Gastrocnemius medialis (tissue), 4 donors: ENCODE measurements at places on chromosomes 7 and 10.
A peak's percentile ranks its signal among the peaks of the same experiment; 100 is the strongest.

DNA sequence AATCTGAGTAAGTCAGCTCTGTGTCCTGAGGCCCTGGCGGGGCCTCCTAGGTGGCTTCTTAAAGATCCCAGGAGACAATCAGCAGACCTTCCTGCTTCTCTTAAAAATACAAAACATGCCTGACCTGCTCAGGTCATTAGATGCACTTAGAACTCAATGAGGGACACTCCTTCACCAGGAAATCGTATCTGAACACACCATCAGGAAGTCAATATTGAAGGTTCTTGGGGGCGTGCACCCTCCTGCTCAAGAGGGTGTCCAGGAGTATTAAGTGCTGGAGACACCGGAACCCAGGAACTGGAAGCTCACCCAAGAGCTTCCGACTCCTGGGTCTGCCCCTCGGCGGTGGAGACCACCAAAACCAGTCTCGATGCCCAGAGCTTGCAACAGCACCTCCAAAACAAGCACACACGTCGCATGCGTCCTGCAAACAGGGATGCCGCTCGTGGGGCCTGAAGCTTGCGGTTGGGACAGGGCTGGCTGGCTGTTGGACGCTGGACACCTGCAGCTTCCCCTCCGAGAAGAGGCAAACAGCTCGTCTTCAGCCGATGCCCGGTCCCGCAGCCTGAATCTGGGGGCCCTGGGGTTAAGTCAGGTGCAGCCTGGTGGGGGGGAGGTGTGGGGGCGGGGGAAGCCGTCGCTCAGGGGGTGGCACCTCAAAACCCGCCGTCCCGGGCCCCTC is 803 bp downstream of the RAPGEF5 start:
- no peak for DNase-seq

GRCh38 chr7:4774658-4775249 is 669 bp upstream of the AP5Z1 start:
- DNase-seq, result no peak

- DNase-seq, result peak; percentile 30
These were observed 13.7 kb downstream of the HTRA1 start for GRCh38 chr10:122475100-122475499.

GRCh38 chr10:48253970-48254657 is 20.4 kb downstream of the FRMPD2 start:
- DNase-seq, result no peak

- DNase-seq, result no peak
These were observed 8.4 kb upstream of the SCART1 start for GRCh38 chr10:133445268-133445732.

GRCh38 chr10:36493516-36493880 is 631.9 kb upstream of the ANKRD30A start:
- DNase-seq, result no peak

- no peak for DNase-seq
These were observed 55.9 kb downstream of the DGKI start for GRCh38 chr7:137790828-137791227.

DNA sequence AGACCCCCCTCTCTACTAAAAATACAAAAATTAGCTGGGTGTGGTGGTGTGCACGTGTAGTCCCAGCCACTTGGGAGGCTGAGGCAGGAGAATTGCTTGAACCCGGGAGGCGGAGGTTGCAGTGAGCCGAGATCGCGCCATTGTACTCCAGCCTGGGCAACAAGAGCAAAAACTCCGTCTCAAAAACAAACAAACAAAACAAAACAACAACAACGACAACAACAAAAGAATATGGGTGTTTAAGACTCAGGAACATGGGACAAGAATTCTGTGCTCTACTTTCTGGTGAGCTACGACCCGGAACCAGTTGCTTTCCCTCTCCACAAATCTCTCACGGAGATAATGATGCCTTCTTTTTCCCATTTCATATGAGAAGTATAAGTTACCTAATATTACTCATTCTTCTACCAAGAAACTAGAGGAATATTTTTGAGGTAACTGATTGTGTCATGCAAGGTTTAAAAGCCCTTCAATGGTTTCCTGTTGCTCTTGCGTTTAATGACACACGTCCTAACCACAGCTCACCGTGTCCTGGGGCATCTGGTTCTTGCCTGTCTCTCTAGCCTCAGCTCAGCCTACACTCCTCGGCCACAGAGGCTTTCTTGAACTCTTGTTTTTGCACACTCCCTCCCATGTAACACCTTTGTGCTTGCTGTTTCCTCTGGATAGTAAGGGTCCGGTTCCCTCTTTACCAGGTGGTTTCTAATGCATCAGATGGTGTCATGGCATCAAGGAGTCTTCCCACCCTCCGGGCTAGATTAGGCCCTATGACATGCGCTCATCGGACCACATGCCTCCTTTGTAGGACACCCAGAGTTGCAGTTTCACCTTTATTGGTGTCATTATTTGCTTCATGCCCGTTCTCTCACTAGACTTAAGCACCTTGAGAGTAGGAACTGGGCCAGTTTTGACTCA is 67.5 kb downstream of the PFKFB3 start:
- DNase-seq, result no peak
